ENCODE measurements at places on chromosomes 5 and 9.

- DNase-seq = no peak
Observed at GRCh38 chr5:24208686-24209106, 436.1 kb downstream of the CDH10 start.

DNA sequence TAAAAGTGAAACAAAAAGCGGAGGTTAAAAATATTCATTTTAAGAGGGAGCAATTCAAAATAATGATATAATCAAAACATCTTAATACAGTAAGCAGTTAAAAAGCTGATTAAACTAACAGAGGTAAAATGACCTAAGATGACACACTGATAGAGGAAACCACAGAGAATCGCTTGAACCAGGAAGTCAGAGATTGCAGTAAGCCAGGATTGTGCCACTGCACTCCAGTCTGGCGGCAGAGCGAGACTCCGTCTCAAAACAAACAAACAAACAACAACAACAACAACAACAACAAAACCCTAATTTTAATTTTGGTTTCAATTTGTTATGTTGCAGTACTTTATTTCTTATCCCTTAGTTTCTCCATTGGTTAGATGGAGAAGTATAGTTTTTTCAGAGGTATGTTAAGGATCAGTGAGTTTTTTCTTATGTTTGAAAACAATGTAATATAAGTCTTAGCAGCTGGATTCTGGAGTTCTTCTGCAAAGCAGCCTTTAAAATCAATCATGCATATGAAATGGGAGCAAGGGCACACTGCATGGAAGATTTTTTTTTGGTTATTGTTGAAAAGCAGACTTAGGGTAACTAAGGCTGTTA lies 58.5 kb downstream of the MLANA start:
- DNase-seq = peak; percentile 30

- DNase-seq = no peak
Observed at GRCh38 chr5:158195416-158196210, 336.7 kb upstream of the CLINT1 start.

DNA sequence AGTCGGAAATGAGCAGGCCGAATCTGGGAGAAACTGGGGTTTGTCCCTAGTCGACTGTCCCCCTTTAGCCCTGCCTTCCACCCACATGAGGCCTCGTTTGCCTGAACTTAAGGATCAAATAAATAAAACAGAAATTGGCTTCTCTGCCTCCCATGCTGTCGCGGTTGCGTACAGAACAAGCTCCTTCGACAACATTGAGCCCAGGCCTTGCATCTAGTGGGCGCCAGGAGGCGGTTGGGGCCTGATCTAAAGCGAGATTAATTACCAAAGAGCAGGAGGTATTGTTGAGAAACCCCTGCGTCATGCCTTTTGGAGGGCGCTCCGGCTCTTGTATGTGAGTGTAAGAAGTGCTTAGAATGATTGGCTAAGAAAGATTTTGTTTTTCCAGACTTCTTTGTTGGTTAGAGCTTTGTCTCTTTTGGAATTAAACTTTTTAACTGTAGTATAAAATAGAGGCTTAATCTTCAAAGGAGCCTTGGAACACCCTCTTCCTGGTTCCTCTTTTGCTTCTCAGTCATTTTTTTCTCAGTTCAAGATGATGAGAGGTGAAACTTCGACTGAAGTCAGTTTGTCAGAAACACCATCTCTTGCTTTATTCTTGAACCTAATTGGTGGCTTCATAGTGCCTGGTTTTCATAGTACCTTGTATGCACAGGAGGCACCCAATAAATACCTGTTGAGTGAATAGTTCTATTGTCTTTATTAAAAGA lies 828 bp downstream of the ATP6V0E1 start:
- DNase-seq = peak; percentile 93

GRCh38 chr5:157710882-157711281 lies 20.3 kb upstream of the THG1L start:
- DNase-seq = peak; percentile 77

DNA sequence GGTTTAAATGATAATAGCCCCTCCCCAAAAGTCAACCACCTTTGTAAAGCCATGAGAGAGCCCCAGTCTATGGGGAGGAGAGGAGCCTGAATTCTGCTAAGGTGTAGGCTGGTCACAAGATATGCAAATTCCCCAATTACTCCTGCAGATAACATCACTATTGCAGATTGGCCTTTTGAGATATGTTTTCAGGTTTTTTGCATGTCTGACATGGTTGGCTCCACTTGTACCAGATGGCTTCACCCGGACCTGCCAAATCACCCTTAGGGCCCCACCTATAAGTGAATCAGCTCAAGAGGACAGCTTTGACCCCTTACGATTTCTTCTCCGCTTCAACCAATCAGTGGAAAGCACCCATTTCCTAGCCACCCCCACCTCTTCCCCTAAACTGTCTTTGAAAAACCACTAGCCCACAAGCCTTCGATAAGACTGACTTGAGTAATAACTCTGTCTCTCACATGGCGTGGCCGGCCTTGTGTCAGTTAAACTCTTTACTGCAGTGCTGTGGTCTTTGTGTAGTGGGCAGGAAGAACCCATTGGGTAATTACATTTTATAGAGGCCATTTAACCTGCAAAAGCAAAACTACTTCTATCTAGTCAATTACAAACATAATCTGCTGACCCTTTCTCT lies 69.7 kb downstream of the PRLR start:
- no peak for DNase-seq

GRCh38 chr5:77431286-77431685 lies 60.8 kb downstream of the WDR41 start:
- DNase-seq = peak; percentile 35

GRCh38 chr5:119070578-119070827 lies 384 bp upstream of the DMXL1 start:
- peak; percentile 92 for DNase-seq

DNA sequence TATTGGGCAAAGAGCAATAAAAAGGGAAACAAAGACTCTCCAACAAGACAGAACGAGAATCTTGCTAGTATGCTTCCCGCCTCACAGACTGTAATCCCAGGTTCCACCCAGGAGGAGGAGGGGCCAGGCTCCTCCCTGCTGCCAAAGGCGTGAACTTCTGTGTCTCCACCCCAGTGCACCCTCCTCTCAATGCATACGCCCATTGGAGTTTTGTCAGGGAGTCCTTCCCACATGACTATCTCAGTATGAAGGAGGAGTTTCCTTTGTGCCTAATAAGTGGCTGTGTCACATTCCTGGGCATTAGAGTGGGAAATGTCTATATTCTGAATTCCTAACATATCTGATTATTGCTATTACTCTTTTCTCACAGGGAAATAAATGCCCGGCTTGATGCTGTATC lies 106.4 kb upstream of the DHFR start:
- DNase-seq = no peak

DNA sequence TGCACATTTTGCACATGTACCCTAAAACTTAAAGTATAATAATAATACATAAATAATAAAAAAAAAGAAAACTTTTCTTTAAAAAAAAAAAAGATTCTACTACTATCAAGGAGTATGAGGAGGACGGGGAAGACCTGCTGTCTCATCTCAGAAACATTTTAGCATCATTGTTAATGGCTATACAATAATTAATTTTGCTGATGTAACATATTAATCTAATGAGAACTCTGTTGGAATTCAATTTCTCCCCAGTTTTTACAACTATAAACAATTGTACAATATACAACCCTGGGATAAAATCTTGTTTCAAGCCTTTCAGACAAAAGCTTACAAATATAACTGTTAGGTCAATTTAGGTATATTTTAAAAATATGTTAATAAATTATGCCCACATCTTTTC lies 139.0 kb upstream of the GRIN3A start:
- DNase-seq = no peak

GRCh38 chr9:89137542-89138462 lies 40.8 kb downstream of the SHC3 start:
- peak; percentile 97 for DNase-seq

GRCh38 chr5:14341571-14342230 lies 198.6 kb downstream of the TRIO start:
- no peak for DNase-seq

GRCh38 chr9:111427186-111427585 lies 57.0 kb downstream of the ECPAS start:
- peak; percentile 50 for DNase-seq

DNA sequence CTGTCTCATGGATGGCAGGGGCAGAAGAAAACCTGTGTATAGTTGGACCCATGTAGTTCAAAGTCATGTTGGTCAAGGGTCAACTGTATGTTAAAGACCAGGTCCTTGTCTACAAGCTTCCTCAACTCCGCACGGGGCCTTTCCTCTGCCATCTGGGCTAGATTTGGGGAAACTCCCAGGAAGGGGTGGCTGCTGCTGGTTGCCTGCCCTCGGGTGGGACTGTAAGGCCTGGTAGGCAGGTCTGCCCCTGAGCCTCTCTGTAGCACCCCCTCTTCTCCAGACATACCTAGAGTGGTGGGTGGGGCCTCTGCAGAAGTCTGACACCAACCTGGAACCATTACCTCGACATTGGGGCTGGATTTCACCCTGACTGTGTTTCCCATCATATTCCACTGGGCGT lies 15.2 kb downstream of the ENHO start:
- no peak for DNase-seq

DNA sequence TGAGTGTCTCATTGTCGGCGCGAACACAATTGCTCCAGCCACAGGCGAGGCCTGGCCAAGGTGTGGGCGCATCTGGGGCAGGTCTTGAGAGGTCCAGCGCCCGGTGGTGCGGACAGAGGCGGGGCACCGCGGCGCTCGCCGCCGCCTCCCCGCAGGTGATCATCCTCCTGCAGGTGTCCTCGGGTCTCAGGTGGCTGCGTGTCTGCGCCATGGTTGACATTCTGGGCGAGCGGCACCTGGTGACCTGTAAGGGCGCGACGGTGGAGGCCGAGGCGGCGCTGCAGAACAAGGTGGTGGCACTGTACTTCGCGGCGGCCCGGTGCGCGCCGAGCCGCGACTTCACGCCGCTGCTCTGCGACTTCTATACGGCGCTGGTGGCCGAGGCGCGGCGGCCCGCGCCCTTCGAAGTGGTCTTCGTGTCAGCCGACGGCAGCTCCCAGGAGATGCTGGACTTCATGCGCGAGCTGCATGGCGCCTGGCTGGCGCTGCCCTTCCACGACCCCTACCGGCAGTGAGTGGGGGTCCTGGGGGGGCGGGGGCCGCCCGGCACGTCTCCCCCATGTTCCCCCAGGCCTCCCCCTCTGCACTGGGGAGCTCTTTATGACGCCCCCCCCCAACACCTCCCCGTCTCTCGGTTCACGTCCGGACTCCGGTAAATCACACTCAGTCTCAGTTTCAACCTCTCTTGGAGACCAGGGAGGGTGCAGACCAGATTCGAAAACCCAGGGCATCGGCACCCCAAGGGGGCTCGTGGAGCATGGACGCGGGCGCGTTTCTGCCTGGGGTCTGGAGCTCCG lies 446 bp downstream of the NXNL2 start:
- DNase-seq = no peak

GRCh38 chr5:10491673-10492026 lies 50.0 kb downstream of the ROPN1L start:
- no peak for DNase-seq

- DNase-seq = peak; percentile 7
Observed at GRCh38 chr5:63125862-63126261, 547.2 kb downstream of the LRRC70 start.

- no peak for DNase-seq
Observed at GRCh38 chr5:65037831-65038815, 269.4 kb downstream of the CWC27 start.

- no peak for DNase-seq
Observed at GRCh38 chr9:89579741-89580385, 24.9 kb upstream of the GADD45G start.

DNA sequence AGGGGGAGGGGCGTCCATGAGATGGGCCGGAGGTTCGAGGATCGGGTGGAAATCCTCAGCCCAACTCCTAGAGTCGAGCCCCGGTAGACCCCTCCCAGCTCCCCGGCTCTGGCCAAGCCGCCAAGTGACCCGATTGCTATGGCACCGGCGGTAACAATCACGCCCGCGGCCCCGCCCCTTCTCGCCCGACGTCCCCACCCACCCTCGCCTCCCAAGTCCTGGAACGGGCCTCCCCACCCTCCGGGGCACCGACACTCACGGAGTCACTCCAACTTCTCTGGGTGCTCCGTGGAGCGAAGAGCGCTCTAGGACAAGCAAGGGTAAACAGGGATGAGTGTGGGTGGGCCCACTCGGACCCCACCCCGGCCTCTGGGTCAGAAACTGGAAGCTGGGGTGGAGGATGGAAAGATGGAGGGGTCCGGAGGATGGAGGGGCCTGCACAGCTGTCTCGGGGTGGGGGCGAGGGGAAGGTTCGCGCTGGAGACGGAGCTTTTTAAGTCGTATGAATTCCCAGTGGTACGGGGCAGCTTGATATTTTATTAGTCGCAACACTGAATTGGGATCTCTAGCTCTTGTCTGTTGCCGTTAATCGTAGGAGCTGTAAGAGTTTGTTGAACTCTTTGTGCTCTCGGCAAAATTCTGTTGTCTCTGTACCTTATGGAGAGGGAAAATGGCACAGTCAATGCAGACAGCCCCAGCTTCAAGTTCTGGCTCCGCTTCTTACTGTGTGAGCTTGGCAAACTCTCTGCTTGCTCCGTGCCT lies at the start of gene SPACA9:
SPACA9 (plus strand) TSS at position 204 of the 762 bp plus-strand sequence. CDS start 5,050 bp downstream, outside the sequence.
- peak; percentile 89 for DNase-seq

- no peak for DNase-seq
Observed at GRCh38 chr9:8809741-8810140, 1010.2 kb upstream of the DMAC1 start.

DNA sequence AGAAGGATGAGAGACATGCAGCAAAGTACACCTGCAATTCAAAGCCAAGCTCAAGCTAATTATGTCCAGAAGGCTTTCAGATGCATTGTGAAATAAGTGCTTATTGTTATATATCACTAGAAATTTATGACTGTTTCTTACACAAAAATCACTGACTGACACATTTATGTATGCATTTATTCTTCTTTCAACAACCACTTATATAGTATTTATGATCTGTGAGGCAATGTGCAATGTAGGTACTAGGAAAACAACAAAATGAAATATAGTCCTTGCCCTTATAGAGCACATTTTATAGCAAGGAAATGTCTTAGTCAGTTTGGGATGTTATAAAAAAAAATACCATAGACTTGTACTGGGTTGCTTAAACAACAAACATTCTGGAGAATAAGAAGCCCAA lies 167.6 kb downstream of the YIPF5 start:
- DNase-seq = no peak

GRCh38 chr5:38548064-38548759 lies 8.2 kb downstream of the LIFR start:
- DNase-seq = no peak

GRCh38 chr5:123814801-123815470 lies 303.0 kb downstream of the CSNK1G3 start:
- peak; percentile 72 for DNase-seq

DNA sequence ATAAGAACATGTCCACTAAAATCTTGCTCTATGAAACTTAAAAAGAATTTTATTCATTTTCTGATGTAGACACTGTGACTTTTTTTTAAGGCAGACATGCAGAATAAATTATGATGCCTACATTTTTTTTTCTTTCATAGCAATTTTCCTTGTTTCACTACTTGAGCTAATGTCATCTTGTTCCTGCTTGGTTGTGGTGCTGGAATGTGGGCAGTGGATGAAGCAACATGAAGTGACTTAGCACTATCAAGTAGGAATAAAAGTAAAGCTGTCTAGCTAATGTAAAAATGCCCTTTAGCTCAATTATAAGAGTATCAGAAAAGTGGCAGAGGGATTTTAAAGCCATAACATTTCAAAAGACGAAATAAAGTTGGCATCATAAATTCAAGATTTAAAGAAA lies 191.0 kb downstream of the ADAMTS6 start:
- DNase-seq = peak; percentile 65
